Activated T-helper 1 cell treated with anti-CD3 and anti-CD28 coated beads, Interleukin-2, amount 50 U/mL, for 16 hours (primary cell): ENCODE measurements at places on chromosomes 3 and 15.

GRCh38 chr15:88882785-88883184 lies 12.6 kb downstream of the HAPLN3 start:
- no peak for DNase-seq

DNA sequence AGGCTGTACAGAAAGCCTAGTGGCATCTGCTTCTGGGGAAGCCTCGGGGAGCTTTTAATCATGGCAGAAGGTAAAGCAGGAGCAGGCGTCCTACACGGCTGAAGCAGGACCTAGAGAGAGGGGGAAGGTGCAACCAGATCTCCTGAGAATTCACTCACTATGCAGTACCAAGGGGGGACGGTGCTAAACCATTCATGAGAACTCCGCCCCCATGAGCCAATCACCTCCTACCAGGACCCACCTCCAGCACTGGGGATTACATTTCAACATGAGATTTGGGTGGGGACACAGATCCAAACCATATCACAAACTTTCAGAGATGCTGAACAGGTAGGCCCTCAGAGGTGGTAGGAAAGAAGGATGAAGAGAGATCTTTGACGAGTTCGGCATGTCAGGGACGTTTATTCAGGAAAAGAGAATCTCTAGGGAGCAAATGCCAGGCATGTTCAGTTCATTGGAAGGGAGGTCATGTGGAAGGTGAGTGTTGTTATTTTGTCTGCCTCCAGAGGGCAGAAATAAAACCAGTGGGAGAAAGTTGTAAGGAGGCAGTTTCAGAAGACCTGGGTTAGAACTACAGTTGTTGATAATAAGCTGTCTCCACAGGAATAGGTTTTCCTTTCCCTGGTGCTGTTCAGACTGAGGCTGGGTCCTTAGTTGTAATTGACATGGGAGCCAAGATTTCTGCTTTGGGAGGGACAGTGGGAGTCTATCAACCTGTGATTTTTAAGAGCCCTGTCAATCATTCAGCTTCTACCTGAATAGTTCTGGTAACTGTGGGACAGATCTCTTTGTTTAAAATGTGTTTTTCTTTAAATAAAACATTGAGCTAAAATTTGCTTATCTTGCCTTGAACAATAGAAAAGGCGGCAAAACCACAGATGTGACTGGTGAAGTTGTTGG lies 4.3 kb upstream of the FNDC3B start:
- no peak for DNase-seq

DNA sequence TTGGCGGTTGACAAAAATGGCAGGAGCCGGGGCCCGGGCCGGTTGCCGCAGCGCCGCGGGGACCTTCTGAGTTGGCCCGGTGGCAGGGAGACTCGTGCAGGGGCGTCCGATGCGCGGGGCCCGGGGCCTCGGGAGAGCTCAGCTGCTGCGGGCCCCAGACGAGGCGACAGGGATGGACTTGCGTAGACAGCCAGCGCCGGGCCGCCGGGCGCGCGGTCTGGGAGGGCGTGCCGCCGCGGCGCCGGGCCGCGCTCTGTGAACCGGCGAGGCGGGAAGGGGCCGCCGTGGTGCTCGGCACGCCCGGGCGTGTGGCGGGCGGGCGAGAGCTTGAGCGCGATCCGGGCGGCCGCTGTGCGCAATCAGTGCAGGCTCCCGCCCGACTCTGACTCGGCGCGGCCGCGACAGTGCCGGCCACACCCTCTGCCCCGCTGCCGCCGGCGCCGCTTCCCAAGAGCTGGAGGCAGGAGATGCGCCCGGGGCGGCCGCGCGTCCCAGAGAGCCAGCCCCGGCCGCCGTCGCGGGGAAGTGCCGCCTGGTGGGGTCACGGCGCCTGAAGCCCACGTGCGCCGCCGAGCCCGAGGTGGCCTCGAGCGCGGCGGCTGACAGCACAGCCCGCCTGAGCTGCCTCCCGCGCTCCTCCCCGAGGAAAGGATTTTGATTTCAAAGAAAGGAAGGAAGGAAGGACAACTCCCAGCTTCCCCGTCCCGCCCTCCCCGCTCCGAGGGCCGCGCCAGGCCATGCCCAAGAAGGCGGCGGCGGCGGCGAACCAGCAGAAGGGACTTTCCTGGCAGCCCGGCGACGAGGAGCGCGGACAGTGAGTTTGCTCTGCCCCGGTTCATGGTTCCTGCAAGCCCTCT lies 657 bp downstream of the TLNRD1 start:
- peak; percentile 10 for DNase-seq

GRCh38 chr3:45975686-45976085 lies 19.9 kb downstream of the FYCO1 start:
- no peak for DNase-seq

GRCh38 chr3:160486459-160486869 lies 36.9 kb upstream of the TRIM59 start:
- no peak for DNase-seq

GRCh38 chr3:82627733-82628132 lies 866.3 kb upstream of the GBE1 start:
- DNase-seq: no peak

GRCh38 chr15:48415036-48415886 lies 84.0 kb downstream of the DUT start:
- no peak for DNase-seq

- DNase-seq: no peak
Measured at GRCh38 chr3:59408047-59408624, 358.3 kb upstream of the CFAP20DC start.

GRCh38 chr3:194265505-194265892 lies 85.6 kb downstream of the CPN2 start:
- DNase-seq: no peak

DNA sequence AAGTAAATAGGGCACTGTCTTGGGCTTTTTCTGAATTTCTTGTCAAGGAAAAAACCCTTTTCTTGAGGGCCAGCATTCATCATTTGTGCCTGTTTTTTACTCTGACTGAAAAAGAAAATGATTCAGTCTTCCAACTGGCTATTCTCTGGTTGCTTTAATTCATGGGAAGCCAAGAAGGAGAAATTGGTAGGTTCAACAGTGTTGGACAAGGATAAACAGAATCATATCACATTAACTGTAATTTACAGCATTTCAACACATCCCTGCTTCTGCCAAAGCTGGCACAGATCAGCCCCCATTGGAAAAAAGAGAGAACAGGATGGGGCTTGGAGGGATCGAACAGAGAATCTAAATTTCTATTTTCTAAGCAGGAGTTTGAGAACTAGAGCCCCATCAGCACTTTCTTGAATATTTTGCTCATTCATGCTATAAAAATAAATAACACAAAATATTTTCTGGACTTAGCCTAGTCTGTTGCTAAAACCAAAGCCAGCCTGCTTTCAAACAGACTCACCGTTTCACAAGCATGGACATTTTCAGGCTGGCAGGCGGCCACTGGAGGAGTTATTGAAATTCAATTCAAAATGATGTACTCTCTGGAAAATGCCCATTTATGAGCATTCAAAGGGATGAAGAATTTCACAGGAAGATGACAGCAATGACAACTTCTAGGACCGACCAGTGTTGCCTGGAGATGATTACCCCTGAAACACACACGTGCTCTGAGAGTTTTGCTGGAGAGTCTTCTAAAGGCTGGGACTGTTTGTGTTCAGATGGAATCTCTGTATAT lies 181.2 kb downstream of the WNT5A start:
- no peak for DNase-seq

DNA sequence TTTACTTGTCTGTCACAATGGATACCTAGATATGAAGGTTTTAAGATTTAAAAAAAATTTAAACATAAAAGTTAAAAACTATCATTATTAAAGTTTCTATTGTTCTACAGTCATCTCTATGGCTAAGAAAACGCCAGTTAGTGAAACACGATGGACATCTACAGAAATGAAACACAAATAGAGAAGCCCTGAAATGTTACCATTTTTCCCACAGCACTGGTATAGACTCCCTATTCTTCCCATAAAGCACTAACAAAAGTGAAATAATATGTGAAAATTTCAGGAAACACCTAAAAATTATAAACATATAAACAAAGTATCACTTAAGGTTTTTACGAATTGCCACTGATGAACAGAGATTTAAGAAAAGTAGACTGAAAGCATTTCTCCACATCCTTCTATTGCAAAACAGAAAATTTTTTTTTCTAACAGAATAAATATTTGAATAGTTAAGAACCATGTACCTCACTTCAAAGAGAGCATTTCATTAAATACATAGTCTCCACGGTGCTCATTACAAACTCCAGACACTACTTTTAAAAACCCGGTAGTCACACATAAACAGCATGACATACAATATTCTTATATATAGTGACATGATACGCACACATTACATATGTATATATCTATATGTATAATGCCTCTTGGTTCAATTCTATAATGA lies 7.1 kb upstream of the NEK10 start:
- no peak for DNase-seq

DNA sequence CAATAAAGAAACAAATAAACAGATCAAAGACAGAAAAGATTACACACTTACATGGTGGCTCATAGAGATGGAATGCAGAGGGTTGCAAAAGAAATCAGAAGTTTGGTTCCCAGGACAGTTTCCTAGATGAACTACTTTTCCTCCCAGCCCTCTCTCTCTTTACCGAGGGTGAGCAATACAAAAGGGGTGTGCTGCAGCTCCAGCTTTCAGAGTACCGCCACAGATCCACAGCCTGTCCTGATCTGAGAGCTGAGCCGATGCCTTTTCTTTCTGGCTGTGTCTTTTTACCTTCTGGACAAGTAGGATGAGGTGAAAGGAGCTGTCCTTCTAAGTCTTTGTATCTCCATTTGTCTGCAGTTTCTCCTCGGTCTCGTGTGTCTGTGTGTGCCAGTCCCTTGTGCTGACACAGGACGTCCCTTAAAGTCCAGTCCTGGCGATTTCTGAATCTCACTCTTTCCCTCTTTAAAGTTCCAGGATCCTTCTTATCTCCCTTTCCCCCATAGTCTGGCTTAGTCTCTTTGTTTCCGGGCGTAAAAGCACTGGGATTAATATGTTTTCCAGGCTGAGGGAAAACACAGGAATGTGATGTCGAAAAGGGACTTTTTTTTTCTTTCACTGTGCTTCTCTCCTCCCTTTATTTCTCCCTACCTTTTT lies 540 bp downstream of the CCDC80 start:
- no peak for DNase-seq

- no peak for DNase-seq
Measured at GRCh38 chr3:71541313-71541712, 42.2 kb downstream of the FOXP1 start.

DNA sequence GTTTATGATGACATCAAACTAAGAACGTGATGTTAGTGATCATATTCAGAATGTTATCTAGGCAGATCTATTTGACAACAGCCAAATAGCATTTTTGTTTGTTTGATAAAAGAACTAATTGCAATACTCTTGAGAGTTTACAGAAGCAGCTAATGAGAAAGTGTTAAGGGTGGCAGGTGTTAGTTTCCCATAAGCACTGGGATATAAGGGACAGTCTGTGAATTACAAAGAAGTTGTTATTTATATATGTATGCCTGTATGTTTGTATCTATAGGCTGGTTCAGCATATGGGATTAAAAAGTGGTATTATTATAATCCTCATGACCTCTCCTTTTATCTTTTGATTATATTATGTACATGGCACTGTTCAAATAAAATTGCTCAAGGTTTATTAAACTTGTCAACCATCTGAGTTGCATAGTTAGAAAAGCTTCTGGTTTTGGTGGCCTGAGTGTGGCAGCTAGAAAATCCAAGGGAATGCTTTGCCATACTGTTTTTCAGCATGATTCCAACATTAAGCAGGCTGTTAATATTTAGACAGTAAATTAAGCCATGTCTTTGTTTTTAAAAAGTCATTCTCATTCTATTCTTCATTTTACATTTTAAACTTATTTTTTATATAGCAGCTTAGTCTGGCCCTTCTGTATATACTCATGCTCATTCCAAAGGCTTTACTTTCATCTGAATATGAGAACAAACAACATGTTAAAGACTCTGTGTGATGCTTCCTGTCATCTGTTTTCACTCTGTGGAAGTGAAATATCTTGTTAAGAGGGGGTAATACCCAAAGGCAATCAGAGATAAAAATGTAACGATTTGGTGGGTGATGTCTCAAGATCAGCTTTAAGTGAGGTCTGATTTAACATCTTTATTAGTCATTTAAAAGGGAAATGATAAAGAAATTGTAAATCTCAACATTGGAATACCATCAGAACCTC lies 13.1 kb downstream of the ROBO2 start:
- no peak for DNase-seq

DNA sequence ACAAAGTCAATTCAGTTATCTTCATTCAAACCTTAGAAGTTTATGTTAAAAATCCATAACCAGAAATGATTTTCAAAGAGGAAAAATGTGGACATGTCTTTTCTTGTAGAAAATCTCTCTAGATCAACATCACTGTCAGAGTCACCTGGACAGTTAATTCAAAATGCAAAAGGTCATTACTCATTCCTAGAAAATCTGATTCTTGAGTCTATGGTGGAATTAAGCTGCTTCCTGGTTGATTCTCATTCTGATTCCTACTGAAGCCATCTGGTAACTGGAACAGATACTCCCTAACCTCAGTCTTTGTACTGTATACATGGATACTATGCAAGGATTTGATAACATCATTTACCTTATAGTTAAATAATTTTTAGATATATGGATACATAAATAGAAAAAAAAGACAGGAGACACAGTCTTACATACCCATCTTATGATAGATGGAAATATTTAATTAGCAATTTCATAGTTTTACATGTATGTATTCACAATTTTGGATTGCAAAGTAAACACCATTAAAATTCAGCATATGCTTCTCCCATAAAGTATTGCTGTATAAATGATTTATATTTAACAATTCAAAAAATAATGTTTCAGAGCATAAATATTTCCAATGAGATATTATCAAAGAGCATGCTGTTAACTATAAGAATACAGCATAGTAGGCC lies 693.2 kb upstream of the CCDC54 start:
- DNase-seq: no peak

GRCh38 chr15:88538972-88539371 lies 7.5 kb downstream of the DET1 start:
- no peak for DNase-seq

DNA sequence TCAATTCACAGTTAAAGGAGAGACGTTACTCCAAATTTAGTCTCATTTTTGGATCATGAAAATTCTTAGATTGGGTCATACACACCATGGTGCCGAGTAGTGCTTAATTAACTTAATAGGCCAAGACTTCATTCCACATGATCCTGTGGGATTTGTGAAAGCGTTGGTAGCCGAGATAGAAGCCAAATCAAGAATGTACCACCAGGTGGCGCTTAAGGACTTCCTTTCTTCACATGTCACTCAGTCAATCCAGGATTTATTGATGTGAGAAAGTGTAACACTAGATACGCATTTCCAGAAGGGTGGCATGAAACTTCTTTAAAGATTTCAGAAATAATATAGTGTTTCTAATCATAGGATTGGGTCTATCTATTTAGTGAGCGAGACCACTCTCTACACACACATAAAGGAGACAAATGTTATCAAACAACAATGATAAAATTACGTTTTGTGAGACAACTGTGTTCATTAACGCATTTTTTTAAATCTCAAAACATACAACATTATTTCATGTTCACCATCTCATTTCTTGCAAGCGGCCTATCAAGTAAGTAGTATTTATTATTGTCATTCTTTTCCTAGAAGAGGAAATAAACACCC lies 436.1 kb downstream of the CHL1 start:
- DNase-seq: no peak

- DNase-seq: no peak
Measured at GRCh38 chr15:95684126-95684525, 646.4 kb upstream of the NR2F2 start.
